Activated CD4-positive, alpha-beta T cell treated with anti-CD3 and anti-CD28 coated beads for 24 hours (primary cell): ENCODE measurements at places on chromosomes 6 and 20.

- DNase-seq = no peak
These were observed 5.1 kb downstream of the TTK start for GRCh38 chr6:80009531-80009930.

GRCh38 chr6:37514837-37515236 lies 15.1 kb upstream of the CCDC167 start:
- DNase-seq = no peak

- no peak for DNase-seq
These were observed 534.0 kb downstream of the CBLN4 start for GRCh38 chr20:55471052-55472006.

- no peak for DNase-seq
These were observed 88.8 kb downstream of the TAF4 start for GRCh38 chr20:61976644-61977418.

GRCh38 chr6:107732461-107732860 lies 91.7 kb downstream of the SCML4 start:
- no peak for DNase-seq

DNA sequence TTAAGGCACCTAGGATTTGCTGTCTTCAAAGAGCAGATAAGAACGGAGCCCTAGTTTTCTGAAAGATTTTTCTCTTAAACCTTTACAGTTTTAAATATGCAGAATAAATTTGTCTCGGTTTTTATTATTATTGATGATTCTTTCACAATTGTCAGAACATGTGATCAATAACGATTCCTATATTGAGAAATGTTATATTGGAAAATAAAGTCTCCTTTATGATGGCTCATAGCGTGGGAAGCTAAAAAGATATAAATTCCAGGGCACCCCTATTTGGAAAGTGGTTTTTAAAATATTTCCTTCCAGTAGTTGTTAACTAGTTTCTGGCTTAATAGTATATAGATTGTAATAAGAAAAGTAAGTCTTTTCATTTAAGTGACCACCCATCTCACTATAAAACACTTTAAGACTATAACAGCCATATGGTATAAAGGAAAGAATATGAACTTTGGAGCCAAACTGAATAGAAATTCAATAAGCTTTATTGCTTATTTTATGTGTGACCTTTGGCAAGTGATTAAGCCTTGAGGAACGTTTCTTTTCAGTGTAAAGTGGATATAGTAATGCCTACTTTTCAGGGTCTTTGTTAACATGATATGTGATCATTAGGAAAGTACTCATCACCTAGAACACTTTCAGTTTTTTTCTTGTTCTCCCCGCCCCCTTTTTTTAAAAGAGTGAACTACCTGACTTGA lies 369.6 kb downstream of the LAMA2 start:
- no peak for DNase-seq

DNA sequence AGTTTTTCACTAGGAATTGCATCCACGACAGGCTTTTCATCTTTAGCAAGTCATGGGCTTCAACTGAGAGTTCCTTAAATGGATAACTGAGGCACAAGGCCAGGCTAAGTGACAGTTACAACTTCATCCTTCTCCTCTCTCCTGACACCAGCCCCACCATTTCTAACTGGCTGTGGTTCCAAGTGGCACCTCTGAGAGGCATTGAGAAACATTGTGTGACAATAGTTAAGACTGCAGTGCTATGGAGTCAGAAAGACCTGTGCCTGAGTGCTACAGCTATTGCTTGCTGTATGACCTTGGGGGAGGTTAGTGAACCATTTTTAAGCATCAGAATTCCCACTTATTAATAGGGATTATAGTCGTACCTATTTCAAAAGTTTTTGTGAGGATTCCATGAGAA lies 26.2 kb upstream of the MLIP start:
- no peak for DNase-seq

DNA sequence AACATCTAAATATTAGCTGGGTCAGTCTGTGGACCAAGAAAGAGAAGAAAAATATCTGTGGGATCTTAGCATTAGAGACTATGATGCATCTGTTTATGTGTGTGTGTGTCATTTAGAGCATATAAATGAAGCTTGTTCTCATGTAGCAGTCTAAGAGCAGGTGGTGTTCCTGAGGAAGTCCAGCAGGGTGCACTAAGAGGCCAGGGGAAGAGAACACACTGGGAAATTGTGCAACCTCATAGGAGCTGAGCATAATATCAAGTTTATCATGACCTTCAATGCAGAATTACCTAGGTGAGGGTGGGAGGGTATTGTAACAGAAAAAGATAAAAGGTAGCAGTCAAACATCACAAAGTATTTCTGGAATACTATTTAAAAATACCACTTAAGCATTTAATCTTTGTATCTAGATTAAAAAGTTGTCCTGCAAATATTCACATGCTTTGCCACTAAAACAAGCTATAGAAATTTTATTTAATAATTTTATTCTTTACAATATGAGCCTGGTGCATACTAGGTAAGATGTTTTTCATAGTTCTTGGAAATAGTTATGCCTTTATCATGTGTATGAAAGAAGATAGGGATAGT lies 80.5 kb downstream of the SMPDL3A start:
- no peak for DNase-seq

GRCh38 chr20:39480276-39481043 lies 518.3 kb downstream of the DHX35 start:
- no peak for DNase-seq

GRCh38 chr6:38588631-38589366 lies 50.9 kb downstream of the BTBD9 start:
- no peak for DNase-seq

GRCh38 chr20:2524709-2525506 lies 11.5 kb upstream of the TMC2 start:
- DNase-seq = peak; percentile 19

GRCh38 chr20:40262219-40262618 lies 426.8 kb downstream of the MAFB start:
- DNase-seq = no peak

- no peak for DNase-seq
These were observed 65.6 kb downstream of the CDC5L start for GRCh38 chr6:44453146-44453545.

DNA sequence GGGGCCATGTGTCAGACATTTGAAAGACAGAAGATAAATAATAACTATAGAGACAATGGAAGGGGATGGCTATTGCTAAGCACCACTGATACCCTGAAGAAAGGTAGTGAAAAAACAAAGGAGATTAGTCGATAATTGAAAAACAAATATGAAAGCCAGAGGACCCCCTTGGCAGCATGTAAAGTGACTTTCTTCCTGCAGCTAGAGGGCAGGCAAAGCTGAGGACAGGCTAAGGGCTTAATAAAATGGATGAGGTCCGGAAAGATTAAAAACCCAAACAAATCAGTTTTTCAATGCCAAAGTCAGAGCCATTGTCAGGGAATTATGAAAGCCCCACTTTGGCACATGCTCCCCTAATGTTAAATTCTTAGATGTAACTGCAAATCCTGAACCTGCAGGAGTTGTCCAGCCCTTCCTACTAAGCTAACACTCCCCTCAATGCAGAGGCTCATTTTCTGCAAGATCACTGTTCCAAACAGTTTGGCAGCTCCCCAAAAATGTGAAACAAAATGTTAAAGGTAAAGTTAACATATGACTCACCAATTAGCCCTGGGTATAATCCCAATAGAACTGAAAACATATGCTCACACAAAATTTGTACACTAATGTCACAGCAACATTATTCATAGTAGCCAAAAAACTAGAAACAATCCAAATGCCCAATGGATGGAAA lies 1177.9 kb downstream of the GRIK2 start:
- no peak for DNase-seq

DNA sequence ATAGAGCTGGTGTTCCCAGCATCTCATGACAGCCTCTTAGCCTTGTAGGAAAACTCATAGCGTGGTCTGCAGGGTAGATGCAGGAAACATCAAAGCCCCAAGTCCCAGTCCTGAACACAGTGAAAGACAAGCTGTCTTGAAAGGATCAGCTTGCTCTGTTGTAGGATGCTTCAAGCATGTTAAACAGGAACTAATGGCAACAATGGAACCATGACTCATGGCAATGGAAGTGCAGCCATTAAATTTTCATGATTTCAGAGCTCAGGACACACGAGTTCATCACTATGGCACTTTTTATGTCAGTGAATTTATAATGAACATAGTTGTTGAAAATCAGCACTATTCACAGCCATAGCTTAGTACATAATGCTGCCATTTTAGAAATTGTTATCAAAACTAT lies 367.7 kb downstream of the KIF16B start:
- DNase-seq = no peak

GRCh38 chr20:50712771-50713656 lies 18.4 kb upstream of the PARD6B start:
- no peak for DNase-seq

GRCh38 chr6:34602318-34603111 lies 46.4 kb upstream of the SPDEF start:
- no peak for DNase-seq

GRCh38 chr6:5606546-5606945 lies 345.2 kb downstream of the FARS2 start:
- no peak for DNase-seq

DNA sequence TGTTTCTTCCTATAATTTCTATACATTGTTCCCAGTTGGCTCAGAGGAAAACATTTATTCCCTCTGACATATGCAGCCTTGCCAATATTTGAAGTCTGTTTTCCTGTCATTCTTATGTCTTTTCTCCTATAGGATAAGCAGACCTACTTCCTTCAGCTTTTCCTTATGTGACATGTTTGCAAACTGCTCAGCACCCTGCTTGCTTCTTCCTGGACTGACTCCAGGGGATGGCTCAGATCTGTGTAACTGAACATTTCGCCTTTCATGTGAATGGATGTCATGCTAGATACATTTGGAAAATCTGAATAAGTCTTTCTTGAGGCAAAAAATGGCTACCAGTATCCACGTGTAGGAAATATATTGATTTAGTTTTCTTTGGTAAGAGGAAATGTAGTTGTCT lies 113.2 kb downstream of the CARMIL1 start:
- no peak for DNase-seq

DNA sequence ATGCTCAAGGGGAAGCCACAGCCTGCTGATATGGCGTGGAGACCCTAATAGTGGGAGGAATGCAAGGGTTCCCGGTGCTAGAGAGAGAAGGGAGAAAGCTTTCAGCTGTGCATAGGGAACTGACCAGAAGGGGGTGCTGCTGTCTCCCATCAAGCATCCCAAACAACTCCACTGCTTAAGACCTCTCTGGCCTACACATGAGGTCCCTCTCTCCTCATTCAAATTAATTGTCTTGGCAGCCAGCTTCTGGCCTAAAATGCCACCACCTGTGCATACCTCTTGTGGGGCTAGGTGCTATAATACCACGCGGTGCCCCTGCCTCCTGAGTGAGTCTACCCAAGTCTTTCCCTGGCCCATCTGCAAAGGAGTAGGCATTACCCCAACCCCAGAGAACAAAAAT lies 14.5 kb downstream of the ADISSP start:
- DNase-seq = peak; percentile 41

DNA sequence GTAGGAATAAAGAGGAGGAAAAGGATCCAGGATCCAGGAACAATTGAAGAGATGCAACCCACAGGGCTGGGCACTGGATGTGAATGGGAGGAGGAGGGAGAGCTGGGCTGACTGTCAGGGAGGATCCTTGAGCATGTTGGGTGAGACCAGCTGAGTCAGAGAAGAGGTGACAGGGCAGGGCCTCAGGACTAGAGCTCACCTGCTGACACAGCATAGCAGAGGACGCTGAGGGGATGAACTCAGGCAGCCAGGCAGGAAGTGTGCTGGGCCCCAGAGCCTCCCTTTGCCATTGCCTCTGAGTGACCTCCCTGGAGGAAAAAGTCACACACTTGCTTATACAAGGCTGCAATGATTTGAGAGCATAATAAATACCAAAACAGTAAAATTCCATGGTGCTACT lies 72.3 kb downstream of the ZNF133 start:
- DNase-seq = no peak

DNA sequence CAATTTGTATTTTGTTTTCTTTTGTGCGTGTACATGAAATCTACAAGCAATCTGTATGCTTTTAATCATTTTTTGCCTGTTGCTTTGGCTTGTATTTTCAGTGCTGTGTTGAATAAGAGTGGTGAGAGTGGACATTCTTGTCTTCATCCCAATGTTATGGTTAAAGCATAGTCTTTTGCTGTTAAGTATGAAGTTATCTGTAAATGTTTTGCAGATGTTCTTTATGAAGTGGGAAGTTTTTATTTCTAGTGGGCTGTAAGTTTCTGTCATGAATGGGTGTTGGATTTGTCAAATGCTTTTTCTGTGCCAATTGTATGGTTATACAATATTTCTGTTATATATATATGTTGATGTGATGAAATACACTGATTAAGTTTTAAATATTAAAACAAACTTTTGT lies 24.2 kb downstream of the ZKSCAN3 start:
- DNase-seq = no peak

GRCh38 chr6:27205375-27206278 lies 41.9 kb upstream of the PRSS16 start:
- DNase-seq = no peak

DNA sequence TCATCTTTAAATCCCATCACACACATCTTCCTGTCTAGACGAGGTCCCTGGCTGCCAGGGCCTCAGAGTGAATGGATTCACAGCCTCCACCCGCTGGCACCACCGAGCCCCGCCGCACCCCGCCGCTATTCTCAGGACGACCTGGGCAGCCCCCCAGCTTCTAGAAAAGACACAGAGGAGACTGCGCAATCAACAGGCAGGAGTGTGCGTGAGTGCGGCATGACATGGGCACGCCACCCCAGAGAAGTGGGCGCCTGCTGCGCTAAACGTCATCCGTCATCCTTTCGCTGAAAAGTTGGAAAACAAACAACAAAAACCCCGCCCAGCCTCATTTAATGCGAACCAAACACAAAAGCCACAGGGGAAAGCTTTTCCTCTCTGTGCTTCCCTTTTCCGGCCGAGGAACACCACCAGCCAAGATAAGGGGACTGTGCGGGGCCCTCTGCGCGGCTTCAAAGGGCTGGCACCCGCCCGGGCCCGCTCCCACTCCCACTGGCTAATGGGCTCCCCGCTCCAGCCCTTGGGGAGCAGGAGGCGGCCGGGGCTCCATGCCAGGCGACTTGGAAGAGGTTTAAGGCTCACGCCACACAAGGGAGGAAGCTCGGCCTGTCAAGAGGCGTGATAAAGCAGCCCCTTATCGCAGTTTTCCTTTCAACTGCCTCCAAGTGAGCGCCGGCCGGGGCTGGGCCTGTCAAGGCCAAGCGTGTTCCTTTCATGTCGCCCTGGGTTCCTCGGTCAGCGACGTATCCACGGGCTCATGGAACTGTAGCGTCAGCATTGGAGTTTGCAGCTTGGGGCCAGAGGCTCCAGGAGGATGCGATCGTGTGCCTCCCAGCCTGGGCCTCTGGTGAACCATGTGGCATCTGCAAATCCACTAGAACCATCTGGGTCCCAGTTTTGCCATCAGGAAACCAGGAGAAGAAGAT lies 50.1 kb downstream of the NFATC2 start:
- DNase-seq = no peak

- no peak for DNase-seq
These were observed 662 bp downstream of the ZNF343 start for GRCh38 chr20:2507875-2508630.

DNA sequence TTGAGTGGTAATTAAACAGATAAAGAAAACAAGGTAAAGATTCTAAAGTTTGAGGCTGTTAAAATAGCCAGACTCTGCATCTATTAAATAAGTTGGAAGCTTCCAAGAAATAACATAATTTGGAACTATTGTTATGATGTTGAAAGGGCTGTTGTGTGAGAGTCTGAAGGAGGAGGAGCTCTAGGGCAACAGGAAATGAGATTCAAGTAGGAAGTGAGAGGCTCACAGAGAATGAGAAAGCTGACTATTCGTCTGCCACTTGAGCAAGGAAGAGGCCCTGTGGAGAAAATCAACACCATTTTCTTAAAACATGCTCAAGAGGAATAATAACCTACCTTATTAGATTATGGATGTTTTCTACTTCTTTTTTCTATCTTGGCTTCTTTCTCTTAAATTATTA lies 185.2 kb downstream of the SLC24A3 start:
- no peak for DNase-seq
